ENCODE measurements at places on chromosomes 11 and 22.

- no peak for DNase-seq
Measured at GRCh38 chr11:128061281-128061871, 526.0 kb downstream of the ETS1 start.

- no peak for DNase-seq
Measured at GRCh38 chr11:19284881-19285280, 44.1 kb upstream of the E2F8 start.

DNA sequence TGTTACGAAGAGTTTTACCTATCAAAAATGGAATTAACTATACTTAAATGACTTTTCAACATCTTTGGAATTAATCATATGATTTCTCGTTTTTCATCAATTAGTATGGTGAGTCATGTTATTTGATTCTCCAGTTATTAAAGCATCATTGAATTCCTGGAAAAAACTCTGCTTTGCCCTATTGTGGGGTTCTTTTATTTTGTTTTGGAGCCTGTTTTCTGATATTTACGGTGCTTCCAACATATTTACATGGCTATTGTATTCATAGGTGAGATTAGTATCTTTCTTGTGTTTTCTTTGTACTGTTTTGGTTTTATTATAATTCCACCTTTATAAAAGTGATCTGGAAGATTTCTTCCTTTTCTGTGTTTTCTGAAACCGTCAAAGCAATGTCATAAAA is 902.7 kb downstream of the TBC1D22A start:
- no peak for DNase-seq

DNA sequence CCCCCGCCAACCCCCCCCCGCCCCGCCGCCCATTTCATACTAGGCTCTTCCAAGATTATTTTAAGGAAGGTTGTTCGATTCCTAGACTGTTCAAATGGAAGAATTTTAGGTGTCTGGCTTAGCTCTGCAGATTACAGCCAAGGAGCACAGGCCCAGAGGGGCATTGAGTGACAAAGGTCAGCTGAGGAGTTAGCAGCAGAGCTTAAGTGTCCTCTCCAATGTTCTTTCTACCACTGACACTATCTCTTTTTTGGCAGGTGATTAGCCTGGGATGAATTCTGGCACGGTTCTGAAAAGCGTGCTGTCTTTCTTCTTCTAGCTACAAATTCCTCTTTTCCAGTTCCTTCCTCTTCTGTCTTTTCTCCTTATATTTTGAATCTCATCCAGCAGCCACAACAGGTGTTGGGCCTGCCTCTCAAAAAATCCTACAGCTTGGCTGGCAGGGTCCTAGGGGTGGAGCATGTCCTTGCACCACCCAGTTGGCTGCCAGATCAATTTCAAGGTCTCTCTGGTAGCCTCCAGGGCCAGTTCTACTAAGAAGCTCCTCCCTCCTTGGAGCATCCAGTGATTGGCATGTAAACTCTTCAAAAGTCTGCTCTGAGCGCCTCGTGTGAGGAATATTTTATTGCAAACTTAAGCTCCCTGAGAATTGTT is 23.0 kb downstream of the KCNE3 start:
- DNase-seq: no peak

- no peak for DNase-seq
Measured at GRCh38 chr22:20402960-20403778, 9.2 kb downstream of the ZNF74 start.

DNA sequence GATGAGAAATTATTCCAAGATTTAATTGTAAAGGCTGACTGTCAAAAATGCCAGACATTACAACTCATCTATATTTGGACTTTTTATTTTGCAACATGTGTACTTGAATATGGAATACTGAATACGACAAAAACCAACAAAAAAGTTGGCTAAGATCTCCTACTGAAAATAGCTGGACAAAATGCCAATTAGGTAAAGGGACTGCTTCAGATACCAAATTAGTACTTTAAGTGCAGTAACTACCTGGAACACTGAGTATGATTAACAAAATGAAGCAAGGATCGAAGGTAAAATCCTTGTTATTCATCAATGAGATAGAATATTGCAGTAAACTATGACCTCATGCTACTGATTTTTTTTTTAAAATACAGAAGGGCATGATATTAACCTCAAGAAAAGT is 173.8 kb downstream of the SOX6 start:
- no peak for DNase-seq

GRCh38 chr11:10941414-10941813 is 83.6 kb upstream of the ZBED5 start:
- no peak for DNase-seq

GRCh38 chr22:40050258-40050657 is 55.5 kb downstream of the FAM83F start:
- DNase-seq: no peak

DNA sequence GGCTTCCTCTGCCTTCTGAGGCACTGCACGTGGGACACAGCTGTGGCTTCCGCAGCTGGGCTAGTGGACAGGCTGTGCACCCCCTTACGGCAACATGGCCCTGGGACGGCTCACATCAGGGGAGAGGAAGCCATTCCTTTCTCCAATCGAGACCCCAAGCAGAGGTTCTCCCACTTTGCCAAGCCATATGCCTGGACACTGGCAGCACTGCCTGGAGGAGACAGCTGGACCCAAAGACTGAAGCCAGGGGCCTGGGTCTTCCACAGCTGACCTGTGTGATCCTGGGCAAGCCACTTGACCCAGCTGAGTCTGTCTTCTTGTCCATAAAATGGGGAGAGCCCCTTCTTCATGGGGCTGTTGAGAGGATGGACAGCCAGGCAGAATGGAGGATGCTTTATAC is 65.4 kb downstream of the SHISAL1 start:
- DNase-seq: no peak

- no peak for DNase-seq
Measured at GRCh38 chr11:109480251-109480650, 58.3 kb downstream of the C11orf87 start.

DNA sequence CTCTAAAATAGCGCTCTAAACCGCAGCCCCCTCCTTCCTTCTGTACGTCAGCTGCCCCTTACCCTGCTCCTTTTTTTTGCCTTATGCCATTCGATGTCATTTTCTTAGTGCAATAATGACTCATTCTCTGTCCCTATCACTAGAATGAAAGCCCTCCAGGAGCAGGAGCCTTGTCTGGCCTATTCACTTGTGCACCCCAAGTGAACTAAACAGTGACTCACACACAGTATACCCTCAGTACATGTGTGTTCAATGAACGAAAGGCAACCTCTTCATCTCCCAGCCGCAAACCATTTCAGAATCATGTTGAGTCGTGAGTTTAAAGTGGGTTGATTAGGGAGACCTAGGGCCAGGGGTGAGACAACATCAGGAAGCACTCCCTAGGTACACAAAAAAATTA is 50.7 kb upstream of the SPATA19 start:
- no peak for DNase-seq

GRCh38 chr11:133746663-133747306 is 98.5 kb downstream of the SPATA19 start:
- no peak for DNase-seq

All from NCI-H748 treated with DMSO at 0.1 percent for 48 hours (cell line).